ENCODE measurements at places on chromosomes 12 and 14. TPM values are rescaled to one million over a fixed set of nuclear protein-coding genes. Genes with fewer than 3 reads are reported as not detected.
A peak's percentile ranks its signal among the peaks of the same experiment; 100 is the strongest.

- DNase-seq, result peak; percentile 66
- no peaks in the 10 kb centered on the region for H3K27me3 ChIP-seq
- no peak overlapping the region for H3K27ac ChIP-seq
- H3K4me3 ChIP-seq, result no peak overlapping the region
Observed at GRCh38 chr12:67772267-67773169, 124.0 kb downstream of the DYRK2 start.

DNA sequence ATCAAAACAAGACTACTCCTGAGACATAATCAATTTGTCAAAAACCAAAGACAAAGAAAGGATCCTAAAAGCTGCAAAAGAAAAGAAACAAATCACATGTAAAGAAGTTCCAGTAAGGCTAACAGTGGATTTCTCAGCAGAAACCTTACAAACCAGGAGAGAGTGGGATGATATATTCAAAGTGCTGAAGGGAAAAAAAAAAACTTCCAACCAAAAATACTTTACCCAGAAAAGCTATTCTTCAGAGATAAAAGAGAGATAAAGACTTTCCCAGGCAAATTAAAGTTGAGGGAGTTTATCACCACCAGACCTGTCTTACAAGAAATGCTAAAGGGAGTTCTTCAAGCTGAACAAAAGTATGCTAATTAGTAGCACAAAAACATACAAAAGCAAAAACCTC lies 91.9 kb upstream of the PPP2R5C start:
- no peaks in the 10 kb centered on the region for H3K4me1 ChIP-seq
- H3K4me3 ChIP-seq, result no peak overlapping the region
- H3K27me3 ChIP-seq, result no peaks in the 10 kb centered on the region
- H3K27ac ChIP-seq, result no peak overlapping the region
- DNase-seq, result no peak

- H3K4me3 ChIP-seq, result peak overlapping the region; percentile 68
- H3K36me3 ChIP-seq, result no peaks in the 10 kb centered on the region
- peaks cover 14% of the 10 kb centered on the region for H3K4me1 ChIP-seq
- no peaks in the 10 kb centered on the region for H3K27me3 ChIP-seq
- peak; percentile 92 for DNase-seq
- peak overlapping the region; percentile 98 for H3K27ac ChIP-seq
Observed at GRCh38 chr12:124939079-124939420, 24.6 kb upstream of the UBC start.

DNA sequence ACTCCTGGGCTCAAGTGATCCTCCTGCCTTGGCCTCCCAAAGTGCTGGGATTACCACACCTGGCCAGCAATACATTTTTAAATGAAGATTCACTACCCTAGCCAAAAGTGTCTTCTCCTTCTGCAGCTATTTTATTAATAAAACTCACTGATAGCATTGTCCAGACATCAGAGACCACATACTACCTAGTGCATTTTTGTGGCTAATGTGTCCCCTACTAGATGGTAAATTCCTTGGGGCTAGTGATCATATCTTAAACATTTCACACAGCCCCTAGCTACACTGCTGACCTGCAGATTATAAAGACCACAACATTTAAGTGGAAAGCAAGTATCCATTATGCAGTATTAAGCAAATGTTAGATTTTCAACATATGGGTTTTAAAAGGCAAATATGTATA lies 17.0 kb downstream of the DTD2 start:
- DNase-seq, result no peak
- H3K4me1 ChIP-seq, result no peaks in the 10 kb centered on the region

DNA sequence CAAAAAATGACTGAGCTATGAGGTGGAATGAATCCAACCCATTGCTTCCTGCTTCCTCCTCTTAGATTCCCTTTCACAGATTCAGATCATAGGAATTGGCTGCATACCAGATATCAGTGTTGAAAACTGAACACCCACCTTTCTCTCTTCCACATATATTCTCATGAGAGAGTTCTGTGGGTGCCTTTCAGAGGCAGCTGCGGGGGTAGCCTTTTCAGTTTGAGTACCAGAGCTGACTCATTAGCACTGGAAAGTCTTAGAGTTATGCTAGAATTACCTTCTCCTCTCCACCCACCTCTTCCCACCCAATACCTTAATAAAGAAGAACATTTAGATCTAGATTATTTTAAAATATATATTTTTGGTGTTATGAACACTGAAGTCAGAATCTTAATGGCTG lies 495.4 kb upstream of the SEL1L start:
- no peaks in the 10 kb centered on the region for H3K4me1 ChIP-seq
- no peaks in the 10 kb centered on the region for H3K36me3 ChIP-seq
- H3K27ac ChIP-seq, result no peak overlapping the region
- no peak overlapping the region for H3K4me3 ChIP-seq

GRCh38 chr12:122403115-122403770 lies 19.2 kb downstream of the CLIP1 start:
- no peak overlapping the region for H3K27ac ChIP-seq
- DNase-seq, result no peak
- no peaks in the 10 kb centered on the region for H3K36me3 ChIP-seq
- no peaks in the 10 kb centered on the region for H3K27me3 ChIP-seq
- H3K4me3 ChIP-seq, result no peak overlapping the region

- no peak for DNase-seq
- no peaks in the 10 kb centered on the region for H3K4me1 ChIP-seq
- H3K4me3 ChIP-seq, result no peak overlapping the region
- no peaks in the 10 kb centered on the region for H3K36me3 ChIP-seq
- H3K27me3 ChIP-seq, result no peaks in the 10 kb centered on the region
- H3K27ac ChIP-seq, result no peak overlapping the region
Observed at GRCh38 chr12:30548203-30548602, 147.5 kb downstream of the IPO8 start.

TMTC1 gene
- 58.8 TPM for total RNA-seq

FAM186B gene
- 0.85 TPM for total RNA-seq
